ENCODE measurements at places on chromosomes 1 and 21.

GRCh38 chr1:171220581-171221054 lies 27.7 kb upstream of the FMO1 start:
- no peak for DNase-seq

GRCh38 chr1:162422662-162423375 lies 10.9 kb upstream of the SH2D1B start:
- DNase-seq, result no peak

- DNase-seq, result no peak
Measured at GRCh38 chr1:117892512-117892911, 36.9 kb downstream of the GDAP2 start.

DNA sequence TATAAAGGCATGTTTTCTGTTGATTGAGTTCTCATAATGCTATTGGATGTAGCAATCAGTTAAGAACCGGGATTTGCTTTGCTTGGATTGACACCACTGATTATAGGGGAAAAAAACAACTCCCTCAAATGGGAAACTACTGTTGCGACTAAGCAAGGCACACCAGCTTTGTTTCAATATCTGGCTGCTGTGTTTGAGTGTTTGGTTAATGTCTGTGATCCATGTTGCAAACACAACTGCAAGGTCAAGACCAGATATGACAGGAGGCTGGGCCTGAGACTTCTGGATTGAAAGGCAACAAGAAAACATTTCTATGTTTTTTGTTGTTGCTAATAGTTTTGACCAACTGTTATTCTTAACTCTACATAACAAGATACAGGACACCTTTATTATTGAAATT lies 50.7 kb downstream of the MTR start:
- no peak for DNase-seq

DNA sequence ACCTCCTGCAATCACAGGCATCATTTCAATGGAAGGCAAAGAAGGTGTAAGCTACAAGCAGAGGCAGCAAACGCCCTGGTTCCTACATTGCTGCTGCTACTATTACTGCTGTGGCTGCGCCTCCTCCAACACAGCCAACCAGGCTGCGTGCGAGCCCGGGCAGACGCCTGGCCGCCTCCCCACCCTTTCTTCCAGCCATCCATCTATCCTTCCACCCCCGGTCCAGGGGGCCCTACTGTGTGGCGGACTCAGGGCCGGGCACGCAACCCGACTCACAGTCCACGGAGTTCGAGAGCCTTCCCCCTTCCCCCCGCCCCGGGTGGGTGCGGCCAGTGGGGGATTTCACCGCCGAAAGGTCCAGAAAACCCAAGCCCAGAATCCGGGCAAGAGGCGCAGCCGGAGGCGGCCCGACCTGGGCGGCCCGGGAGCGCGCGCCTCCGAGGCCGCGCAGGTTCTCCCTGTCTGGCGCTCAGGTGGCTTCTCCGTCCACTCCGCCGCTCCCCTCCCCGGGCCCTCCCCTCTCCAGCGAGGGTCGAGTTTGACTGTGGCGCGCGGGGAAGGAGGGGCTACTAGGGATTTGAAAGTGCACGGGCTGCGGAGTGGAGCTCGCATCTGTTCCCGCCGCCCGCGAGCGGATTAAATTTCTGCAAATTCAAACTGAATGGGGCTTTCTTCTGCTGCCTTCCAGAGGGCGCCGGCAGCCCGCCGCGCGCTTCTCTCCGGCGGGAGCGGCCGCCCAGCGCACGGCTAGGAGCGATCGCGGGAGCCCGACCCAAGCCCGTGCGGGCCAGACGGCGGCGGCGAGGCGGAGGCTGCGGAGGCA lies at the start of gene HUNK:
Gene HUNK, plus strand, starts transcription at position 569 of the 823 bp plus-strand sequence. CDS start 655 bp downstream, outside the sequence.
- DNase-seq, result no peak

DNA sequence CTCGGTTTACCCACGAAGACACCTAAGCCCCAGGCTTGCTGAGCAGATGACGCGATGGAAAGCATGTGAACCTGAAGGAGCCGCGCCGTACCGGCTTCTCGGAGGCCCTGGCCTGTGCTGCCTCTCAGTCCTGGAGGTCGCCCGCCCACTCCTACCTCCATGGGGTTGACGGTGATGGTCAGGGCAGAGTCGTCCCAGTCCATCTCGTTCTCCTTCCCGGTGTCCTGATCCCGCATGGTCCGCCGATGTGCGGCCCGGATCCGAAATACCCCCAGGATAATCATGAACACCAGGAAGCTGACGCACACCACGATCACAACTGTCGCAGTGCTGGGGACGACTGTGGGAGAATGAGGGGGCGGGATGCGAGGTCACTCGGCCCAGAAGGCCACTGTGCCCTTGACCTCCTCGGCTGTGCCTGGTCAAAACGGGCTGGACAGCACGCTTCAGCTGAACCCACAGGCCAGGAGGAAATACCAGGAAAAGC lies 79.6 kb downstream of the PIK3CD start:
- no peak for DNase-seq

- no peak for DNase-seq
Measured at GRCh38 chr1:34642679-34643078, 112.2 kb upstream of the GJB5 start.

DNA sequence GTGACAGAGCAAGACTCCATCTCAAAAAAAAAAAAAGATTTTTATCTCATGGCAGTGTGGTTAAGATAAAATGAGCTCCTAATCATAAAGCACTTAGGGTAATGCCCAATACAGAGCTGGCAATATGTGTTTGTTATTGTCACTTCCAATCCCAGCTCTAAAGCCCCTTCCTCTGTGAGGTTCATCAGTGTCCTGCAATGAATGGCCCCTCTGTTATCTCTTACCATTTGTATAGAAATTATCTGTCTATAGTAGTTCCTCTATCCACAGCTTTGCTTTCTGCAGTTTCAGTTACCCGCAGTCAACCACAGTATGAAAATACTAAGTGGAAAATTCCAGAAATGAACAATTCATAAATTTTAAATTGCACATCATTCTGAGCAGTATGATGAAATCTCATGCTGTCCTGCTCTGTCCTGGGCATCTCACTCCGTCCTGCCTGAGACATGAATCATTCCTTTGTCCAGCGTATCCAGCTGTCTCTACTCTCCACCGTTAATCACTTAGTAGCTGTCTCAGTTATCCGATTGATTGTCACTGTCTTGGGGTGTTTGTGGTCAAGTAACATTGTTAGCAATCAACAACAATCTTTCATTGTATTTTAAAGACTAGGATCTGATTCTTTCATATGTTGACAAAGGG lies 50.2 kb upstream of the DNAH14 start:
- no peak for DNase-seq

GRCh38 chr1:187634940-187635339 lies 806.2 kb downstream of the PLA2G4A start:
- DNase-seq, result no peak

GRCh38 chr1:94411237-94411636 lies 7.0 kb upstream of the ABCD3 start:
- DNase-seq, result no peak

GRCh38 chr1:17648457-17649145 lies 106.5 kb upstream of the ACTL8 start:
- DNase-seq, result no peak

GRCh38 chr1:34744851-34745250 lies 10.0 kb upstream of the GJB5 start:
- no peak for DNase-seq

DNA sequence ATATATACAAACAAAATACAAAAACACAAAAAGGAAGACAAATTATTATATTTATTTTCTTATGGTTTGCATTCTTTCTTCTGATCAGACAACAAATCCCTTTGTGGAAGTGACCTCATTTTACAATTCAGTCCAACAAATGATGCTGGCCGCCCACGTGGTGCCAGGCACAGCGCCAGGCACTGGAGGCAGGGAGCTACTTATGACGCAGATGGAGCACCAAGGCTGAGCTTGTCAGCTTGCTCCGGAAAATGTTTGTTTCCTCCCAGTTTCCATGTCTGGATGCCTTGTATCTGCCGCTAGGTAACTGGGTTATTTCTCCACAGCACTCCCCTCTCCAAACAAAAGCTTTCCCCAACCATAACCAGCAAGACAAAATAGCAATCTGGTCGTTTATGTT lies 30.7 kb upstream of the CD34 start:
- no peak for DNase-seq

GRCh38 chr1:43349594-43350306 lies 9.0 kb upstream of the CDC20 start:
- no peak for DNase-seq

DNA sequence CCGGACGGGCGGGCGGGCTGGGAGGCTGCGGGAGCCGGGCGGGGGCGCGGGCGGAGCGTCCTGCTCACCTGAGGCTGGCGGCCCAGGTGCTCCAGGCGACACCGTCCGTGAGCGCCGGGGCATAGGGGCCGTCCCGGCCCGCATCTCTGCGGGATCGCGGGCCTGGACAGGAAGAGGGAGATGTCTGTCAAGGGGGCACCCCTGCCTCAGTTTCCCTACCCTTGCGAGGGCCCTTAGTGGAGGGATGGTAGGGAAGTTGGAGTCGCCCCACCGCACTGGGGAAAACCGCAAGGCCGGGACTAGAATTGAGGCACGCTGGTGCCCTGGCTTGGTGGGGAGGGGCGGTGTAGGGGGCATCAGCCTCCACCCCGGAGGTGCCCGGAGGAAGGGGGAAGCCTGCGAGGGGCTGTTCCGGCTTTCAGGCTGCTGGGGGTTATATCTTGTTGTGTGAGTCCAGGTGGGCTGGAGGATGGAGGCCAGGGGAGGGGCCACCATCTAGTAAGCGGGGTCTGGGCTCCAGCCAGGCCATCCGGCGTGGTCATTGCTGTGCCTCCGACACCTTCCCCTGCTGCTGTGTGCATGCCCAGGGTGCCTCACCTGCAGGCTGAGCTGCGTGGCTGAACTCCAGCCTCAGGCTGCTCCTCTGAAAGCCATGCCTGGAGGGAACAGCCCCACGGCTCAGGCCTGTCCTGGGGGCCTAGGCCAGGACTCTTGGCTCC lies 580 bp downstream of the VWA1 start:
- no peak for DNase-seq

DNA sequence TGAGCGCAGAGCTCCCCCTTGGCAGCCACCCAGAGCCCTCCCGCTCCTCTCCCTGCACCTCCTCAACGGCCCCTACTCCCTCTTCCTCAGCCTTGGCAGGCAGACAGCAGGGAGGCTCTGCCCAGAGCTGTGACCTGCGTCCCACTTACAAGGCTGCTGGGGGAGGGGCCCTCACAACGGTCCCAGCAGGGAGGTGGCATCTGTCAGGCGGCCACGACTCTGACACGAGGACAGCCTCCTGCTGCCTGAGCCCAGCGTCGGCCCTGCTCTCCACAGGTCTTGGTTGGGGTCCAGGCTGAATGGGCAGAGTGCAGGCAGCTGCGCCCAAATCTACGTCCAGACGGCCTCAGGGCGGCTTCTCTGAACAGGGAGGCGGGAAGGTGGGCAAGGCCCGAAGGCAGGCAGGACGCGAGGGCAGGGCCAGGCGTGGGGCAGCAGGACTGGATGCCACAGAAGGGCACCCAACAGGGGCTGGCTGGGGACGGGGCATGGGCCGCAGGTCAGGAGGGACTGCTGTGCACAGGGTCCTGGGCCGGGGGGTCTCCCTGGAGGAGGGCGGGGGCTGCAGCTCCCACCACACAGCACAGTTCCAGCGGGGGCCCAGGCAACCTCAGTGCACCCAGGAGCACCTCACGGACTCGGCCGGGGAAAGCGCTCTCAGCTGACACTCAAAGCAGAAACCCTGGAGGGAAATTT lies 7.5 kb downstream of the SLC19A1 start:
- no peak for DNase-seq

- DNase-seq, result no peak
Measured at GRCh38 chr1:31705080-31705866, 1.5 kb upstream of the COL16A1 start.

- peak; percentile 82 for DNase-seq
Measured at GRCh38 chr1:55813618-55814017, 598.5 kb upstream of the USP24 start.

- DNase-seq, result no peak
Measured at GRCh38 chr21:41488080-41488479, 19.9 kb downstream of the TMPRSS2 start.

GRCh38 chr1:79974659-79975058 lies 968.1 kb upstream of the ADGRL4 start:
- no peak for DNase-seq

Data from AG09319 (cell line).